CD4-positive, alpha-beta T cell treated with Interleukin-17A for 4 hours (primary cell): ENCODE measurements at places on chromosomes 4 and X.

GRCh38 chrX:68983004-68983857 is 154.4 kb downstream of the EFNB1 start:
- DNase-seq = no peak

DNA sequence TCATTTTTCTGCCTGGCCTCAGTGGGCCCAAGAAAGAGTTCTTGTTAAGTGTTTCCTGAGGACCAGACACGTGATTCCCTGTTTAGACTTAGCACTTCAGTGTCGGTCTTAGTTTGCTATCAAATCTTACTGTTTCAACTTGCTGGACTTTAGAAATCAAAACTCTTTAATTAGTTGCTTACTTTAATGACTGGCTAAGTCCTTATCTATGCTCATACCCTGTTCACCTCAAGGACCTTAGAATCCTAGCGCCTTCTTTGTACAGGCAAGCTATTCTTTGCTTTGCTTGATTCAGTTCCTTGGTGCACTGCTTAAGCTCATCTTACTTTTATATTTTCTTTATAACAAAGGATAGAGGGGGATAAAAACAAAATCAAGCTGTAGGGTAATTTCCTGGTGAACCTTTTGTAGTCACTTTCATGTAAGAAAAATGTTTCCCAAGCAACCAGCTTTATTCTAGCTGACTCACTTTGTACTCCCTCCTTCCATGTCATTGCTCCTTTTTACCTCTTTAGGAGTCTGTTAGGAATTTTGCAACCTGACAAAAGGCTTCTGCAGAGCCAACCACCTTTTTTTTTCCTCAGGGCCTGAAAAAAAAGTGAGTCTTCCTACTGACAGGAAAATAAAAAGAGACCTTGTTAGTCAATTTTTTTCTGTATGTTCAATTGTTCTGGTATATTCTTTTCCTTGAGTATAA is 14.7 kb downstream of the WDR44 start:
- DNase-seq = no peak

DNA sequence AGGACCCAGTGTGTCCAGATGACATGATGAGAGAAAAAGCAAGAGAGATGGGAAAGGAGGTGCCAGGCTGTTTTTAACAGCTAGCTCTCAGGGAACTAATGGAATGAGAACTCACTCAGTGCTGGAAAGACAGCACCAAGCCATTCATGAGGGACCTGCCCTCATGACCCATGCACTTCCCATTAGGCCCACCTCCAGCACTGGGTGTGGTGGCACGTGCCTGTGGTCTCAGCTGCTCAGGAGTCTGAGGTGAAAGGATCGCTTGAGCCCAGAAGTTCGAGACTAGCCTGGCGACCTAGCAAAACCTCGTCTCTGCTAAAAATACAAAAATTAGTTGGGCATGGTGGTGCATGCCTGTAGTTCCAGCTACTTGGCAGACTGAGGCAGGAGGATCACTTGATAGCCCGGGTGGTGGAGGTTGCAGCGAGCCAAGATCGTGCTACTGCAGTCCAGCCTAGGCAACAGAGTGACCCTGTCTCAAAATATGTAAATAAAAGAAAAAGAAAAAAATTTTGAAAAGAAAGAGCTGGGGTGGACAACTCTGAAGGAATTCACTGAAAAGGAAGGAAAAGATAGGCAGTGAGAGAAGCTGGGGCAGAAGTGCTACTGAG is 50.9 kb downstream of the FAM193A start:
- no peak for DNase-seq

GRCh38 chrX:13257223-13258051 is 62.4 kb downstream of the ATXN3L start:
- DNase-seq = no peak

- DNase-seq = no peak
These were observed 9.2 kb downstream of the VCX start for GRCh38 chrX:7852166-7852565.

DNA sequence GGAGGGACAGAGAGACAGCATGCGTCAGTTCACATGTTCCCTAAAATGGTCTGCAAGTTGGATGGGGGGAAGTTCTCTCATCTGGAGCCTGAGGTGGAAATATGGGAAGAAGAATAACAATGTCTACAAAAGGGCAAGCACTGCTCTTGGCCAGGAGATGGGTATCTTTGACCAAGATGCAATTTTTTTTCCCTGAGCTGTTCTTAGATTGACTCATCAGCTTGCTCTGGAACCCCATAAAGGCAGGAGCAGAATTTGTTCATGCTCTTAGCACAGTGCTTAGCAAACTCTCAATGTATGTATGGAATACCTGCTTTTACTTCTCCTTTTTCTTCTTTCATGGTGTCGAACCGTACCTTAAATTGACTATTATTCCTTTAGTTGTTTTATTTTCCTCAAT is 90.5 kb upstream of the ZNF827 start:
- DNase-seq = no peak

DNA sequence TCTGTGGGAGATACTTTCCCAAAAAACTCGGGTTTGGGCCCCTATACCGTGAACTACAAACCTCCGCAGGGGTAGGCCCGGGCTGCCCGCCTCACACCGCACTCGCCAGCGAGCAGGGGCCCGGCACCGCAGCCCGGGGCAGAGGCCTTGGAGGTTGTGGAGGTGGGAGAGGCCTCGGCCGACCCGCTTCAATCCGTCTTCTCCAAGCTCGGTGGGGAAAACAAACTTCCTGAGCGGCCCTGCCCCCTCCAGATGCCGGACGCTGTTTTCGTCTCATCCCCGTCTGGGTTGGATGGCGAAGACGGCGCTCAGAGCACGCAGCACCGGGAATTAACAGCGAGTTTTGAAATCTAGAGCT is 442 bp upstream of the MCUB start:
- DNase-seq = peak; percentile 60

DNA sequence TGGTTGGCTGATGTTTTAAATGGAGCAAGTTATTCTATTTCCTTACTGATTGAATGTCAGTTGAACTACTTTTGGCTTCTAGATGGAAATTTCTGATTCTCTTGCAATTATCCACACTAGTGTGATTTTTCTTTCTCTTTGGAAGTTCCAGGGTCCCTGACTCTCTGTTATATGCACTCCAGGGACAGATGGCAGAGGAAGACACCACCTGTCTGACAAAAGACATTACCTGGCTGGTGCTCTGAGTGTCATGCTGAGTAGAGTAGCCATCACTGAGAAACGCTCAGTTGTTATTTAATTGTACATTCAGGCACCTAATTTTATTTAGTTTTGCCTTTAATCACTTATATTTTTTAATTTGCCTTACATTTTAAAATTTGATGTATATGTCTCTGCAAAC is 105.4 kb upstream of the TLL1 start:
- no peak for DNase-seq

DNA sequence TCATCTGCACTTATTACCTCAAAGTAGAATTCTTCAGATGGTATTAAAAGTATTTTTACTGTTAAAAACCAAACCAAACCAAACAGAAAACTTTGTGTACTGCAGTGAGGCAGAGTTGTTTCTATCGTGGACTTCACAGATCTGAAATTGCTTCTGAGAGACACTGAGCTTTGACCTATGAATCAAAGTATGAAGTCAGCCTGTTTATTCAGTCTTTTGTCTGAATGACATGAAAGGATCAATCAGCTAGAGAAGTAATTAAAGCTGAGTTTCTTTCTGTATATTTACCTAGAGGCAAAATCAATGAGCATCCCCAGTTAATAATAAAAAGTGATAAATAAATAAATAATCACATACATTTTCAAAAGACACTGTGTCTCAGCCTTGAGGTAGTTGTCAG is 2121.0 kb downstream of the PCDH7 start:
- DNase-seq = no peak
